Activated CD4-positive, alpha-beta T cell treated with anti-CD3 and anti-CD28 coated beads, Interleukin-2, amount 50 U/mL, for 16 hours (primary cell): ENCODE measurements at places on chromosomes 1 and 21.
A peak's percentile ranks its signal among the peaks of the same experiment; 100 is the strongest.

GRCh38 chr1:59185163-59185860 lies 111.6 kb upstream of the FGGY start:
- no peak for DNase-seq

DNA sequence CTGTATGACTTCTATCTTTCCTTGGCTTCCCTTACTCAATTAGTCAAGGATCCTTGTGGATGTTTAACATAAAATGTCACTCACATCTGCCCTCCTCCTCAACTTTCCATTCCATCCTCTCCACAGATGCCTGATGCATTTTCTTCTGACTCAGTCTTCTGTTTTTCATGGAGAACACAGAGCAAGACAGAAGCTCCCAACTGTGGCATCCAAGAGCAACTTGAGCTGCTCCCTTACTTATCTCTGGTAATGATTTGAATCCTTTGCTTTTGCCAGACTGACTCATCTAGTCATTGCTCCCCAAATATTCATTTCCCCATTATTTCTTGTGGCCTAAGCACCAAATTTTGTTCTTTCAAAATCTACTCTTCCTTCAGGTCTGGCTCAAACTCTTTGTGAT lies 120.6 kb downstream of the LYPLAL1 start:
- DNase-seq = no peak

- DNase-seq = peak; percentile 76
Measured at GRCh38 chr1:168466092-168466713, 77.6 kb downstream of the XCL2 start.

GRCh38 chr1:96515430-96515829 lies 206.2 kb upstream of the PTBP2 start:
- no peak for DNase-seq

DNA sequence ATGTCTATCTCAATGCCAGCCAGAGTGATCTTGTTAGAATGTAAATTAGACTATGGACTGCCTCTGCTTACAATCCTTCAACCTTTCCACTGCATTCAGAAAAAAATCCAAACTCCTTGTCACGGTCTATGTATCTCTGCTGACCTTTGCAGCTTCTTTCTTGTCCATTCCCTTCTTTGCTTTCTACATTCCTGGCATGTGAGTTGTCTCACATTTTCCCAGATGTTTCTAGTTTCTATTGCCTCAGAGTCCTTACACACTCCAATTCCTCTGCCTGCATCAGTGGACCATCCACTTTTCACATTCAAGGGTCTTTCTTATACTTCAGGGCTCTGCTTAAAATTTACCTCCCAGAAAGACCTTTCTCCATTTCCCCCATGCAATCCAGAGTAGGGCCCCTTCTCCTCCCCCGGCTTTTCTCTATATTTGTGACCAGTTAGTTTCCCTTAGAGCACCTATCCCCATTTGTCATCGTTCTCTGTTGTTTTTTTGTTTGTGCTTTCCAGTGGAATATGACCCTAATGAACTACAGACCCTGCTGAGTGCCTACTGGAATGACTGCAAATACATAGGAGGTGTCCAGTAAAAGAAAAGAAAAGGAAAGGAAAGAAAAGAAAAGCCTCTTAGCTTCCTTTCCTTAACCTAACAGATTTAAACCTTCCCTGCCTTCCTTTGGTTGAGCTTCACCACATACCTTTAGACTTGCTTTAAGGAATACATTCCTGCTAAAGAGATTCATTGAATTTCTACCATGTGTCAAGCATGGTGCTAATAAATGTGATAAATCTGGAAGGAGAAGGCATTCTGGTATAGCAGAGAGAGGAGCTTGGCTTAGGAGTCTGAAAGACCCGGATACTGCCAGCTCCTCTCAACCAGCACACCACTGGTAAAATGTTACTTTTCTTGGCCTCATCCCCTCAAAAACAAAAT lies 102.0 kb downstream of the DIRAS3 start:
- DNase-seq = no peak

DNA sequence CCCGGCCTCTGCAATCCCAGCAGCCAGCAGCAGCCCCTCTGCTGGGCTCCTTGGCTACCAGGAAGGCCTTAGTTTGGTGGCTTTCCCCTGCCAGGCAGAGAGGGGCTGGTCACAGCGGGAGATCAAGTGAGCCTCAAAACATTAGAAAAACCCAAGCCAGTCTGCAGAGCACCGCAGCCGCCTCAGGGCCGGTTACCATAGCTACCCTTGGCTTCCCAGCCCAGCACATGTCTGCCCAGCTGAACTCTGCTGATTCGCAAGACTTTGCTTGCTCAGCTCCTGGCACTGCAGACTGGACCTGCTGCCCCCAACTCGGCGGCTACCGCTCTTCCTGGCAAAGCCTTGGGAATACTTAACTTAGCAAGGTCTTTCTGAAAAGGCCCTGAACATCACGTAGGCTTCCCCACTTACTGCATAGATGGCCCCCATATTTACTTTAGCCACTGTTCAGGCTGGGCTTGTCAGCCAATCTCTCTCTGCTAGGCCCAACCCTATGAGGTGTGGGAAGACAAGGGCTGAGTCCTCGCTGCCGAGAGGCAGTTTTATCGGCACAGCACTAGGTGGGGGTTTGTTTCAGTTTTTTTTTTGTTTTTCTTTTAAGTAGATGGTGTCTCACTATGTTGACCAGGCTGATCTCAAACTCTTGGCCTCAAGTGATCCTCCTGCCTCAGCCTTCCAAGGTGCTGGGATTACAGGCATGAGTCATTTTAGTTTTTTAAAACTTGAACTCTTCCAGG lies 28.6 kb upstream of the PLEKHG5 start:
- no peak for DNase-seq

DNA sequence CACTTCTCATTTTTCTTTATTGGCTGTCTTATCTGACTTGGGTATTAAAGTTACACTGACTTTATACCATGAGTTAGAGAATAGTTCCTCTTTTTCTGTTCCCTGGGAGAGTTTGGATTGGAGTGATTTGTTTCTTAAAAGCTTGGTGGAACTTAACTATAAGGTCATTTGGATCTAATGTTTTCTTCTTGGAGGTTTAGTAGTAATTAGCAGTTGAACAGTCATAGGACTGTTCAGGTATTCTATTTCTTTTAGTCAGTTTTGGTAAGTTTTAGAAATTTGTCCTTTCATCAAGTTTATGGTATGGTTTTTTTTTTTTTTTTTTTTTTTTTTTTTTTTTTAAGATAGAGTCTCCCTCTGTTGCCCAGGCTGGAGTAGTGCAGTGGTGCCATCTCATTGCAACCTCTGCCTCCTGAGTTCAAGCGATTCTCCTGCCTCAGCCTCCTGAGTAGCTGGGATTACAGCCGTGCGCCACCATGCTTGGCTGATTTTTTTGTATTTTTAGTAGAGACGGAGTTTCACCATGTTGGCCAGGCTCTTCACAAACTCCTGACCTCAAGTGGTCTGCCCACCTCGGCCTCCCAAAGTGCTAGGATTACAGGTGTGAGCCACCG lies 6.3 kb downstream of the TTC3 start:
- peak; percentile 11 for DNase-seq

- no peak for DNase-seq
Measured at GRCh38 chr1:167094690-167095089, 815 bp downstream of the STYXL2 start.

- DNase-seq = no peak
Measured at GRCh38 chr1:5886541-5887348, 105.5 kb downstream of the NPHP4 start.

GRCh38 chr1:2519729-2520128 lies 6.7 kb downstream of the PANK4 start:
- DNase-seq = no peak

DNA sequence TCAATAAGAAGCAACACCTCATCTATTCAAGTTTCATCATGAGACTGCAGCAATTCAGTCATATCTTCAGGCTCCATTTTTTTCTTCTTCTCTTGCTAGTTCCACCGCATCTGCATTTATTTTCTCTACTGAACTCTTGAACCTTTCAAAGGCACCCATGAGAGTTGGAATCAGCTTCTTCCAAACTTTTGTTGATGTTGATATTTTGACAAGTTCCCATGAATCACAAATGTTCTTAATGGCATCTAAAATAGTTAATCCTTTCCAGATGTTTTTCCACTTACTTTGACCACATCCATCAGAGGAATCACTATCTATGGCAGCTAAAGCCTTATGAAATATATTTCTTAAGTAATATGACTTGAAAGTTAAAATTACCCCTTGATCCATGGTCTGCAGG lies 434.3 kb downstream of the GPATCH2 start:
- DNase-seq = no peak

DNA sequence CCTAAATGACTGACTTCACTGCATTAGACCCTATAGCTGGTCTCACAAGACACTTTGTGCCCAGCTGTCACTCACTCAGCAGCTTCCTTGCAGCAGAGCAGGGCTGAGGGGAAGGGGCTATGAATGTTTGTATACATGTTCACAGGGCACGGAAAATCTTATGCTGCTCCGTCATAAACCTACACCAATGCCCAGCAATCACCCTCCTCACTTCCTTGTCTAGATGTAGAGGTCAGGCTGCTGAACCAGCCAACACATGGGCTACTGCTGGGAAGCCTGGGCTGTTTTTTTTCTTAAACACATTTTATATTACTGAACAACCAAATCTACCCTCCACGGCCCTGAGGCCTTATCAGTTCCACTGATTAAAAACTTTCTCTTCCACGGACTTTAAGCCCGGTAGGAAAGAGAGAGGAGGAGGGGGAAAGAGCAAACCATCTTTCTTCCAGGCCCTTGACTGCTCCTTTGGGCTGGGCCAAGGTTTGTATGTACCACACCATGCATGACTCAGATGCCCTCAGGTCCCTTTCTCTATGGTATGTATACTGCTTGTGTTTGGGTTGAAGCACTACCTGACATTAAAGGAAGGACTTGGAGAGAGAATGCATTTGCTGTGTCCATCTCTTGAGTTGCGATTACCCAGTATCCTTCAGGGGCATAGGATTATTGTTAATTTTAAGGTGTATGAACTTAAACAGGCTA lies 12.7 kb downstream of the MTFR1L start:
- DNase-seq = no peak

GRCh38 chr1:156295391-156295947 lies at the start of gene GLMP:
Gene GLMP, minus strand, starts transcription at chr1:156295679. Its CDS starts 34 bp downstream, at chr1:156295645.
- DNase-seq = peak; percentile 61

DNA sequence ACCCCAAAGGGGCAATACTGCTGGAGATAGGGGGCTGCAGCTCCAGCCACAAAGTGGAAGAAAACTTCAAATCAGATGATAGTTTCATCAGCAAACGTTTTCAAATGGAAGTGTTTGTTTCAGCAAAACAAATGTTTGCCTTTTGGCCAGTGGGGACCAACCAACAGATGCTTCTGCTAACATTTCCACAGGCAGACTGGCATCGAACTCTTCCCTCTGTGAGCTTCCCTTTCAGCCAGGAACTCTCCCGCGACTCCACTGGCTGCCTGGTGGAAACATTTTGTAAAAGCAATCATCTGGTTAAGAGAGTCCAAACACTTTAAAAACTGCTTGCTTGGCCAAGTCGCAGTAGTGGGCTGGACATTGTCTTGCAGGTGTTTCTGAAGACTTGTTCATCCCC lies 30.7 kb downstream of the CENPF start:
- no peak for DNase-seq

DNA sequence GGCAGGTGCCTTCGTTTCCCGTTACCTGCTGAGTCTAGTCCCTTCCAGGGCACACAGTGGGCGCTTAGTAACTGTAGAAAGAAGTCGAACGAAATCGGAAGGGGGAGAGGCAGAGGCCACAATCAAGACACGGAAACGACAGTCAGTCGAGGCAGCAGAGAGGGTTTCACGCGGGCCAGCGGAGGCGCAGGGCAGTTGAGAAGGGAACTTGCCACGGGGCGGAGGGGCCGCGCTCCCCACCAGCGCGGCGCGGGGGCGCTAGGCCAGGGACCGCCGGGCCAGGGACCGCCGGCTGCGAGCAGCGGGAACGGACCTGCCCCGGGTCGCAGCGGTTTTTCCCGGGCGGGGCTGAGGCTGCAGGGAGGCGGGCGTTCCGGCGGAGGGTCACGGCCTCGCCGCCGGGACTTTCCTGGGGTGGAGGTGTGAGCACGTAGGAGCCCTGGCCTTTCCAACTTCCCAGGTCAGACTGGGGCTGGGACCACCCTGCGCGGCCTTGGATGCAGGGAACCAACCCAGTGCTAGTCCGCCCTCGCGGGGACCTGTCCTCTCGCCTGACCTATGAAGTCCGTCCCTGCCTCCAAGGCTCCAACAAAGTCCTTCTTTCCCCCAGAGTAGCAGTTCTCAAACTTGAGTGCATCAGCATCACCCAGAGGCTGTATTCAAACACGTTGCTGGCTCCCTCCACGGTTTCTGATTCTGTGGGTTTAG lies 150.1 kb upstream of the FGGY start:
- DNase-seq = peak; percentile 46

DNA sequence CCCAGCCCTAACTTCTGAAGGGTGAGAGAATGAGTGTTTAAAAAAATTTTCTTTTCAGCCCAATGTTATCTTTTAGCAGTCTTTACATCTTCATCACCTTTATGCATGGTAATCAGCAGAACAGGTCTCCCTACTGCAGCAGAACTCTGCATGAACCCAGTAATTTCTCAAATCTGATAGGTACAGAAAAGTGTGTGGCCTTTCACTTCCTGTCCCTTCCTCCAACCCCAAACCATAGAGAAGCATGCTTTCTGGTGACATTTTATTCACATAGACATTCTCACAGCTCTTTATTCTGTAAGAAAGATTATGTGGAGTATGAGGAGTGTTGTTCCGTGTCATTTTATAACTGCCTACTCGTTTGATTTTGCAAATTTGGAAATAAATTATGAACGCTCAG lies 68.6 kb downstream of the RPAP2 start:
- peak; percentile 16 for DNase-seq

DNA sequence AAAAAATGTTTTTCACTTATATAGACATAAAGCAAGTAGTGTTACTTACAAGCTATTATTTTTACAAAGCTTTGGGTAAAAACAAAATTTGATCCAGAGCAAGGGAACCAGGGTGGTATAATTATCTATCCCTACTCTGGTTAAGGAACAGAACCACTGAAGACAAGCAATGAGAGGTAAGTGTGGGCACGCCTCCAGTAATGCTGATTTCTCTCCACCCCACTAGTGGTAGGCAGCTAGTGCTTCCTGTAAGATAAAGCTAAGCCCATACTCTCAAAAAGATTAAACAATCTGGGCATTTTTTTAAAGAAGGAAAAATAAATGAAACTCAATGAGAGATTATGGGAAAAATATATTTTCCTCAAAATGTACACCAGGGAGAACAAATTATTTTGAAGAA lies 22.1 kb downstream of the TFB2M start:
- no peak for DNase-seq

DNA sequence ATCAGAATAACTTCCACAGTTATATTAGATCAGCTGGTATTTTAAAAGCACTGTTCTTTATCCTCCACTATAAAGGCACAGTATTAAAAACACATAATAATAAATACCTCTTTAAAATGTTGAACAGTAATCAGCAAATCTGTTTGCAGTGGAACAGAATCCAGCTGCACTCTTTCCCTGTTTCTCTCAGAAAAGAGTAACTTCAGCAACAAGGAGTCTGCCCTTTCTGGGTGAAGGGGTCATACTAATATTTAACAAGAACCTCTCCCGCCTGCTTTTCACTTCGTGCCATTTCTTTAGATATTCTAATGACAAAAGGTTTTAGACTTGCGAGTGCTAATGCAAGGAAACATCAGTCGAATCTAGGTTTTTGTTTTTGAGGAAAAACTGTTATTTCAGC lies 194.2 kb upstream of the FMN2 start:
- DNase-seq = no peak
